ENCODE measurements at places on chromosomes 12 and 14.

- DNase-seq: no peak
Measured at GRCh38 chr14:61598980-61599379, 96.3 kb upstream of the HIF1A start.

- no peak for DNase-seq
Measured at GRCh38 chr14:79011091-79011919, 841.1 kb downstream of the NRXN3 start.

- no peak for DNase-seq
Measured at GRCh38 chr14:104576232-104576969, 3.2 kb upstream of the C14orf180 start.

GRCh38 chr12:91753649-91754048 lies 392.0 kb downstream of the BTG1 start:
- DNase-seq: no peak

DNA sequence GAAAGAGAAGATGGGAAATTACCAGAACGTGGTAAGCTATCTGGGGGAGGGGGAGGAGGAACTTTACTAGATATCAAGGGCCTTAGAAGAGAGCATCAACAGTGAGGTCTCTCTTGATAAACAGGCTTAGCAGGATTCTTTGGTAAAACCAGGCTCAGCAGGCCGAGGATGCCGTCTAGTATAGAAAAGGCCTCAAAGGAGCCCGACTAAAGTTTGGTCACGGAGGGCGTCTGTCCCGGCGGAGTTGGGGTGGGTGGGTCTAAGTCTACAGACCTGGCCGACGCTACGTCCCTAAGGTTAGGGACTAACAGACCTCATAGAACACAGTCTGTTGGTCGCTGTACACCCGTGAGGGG lies 538 bp upstream of the TIGAR start:
- no peak for DNase-seq
